NCI-H2081 (cell line): ENCODE measurements at places on chromosomes 3 and 15.

DNA sequence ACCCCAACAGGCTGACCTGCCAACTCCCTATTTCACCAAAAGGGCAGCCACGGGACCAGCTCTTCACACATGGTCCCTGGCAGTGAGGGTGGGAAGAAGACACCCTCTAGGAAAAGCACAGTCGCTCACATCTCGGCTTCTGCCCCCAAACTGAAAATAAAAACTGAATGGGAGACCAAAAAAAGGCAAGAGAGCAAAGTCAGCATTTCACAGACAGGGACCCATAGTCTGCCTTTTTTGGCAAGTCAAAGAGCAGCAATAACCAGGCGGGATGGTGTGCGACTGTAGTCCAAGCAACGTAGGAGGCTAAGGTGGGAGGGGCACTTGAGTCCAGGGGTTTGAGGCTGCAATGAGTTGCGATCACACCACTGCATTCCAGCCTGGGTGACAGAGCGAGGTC is 154.1 kb downstream of the ADAMTS17 start:
- no peak for DNase-seq

DNA sequence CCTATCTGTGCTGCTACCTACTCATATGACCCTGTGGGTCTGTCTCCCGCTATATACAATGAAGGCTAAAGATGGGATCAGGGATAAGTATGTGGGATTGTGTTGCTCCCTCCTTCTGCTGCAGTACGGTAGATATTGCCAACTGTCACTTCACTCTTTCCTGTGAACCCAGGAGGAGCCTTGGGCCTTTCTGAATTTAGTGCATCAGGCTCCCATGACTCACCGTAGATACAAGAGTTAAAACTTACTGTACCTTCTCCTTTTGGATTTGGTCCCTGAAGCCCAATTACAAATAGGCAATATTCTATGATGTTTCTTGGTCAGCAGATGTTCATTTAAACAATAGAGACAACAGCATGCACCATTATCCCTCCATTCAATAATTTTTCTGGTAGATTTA is 27.4 kb downstream of the MITF start:
- no peak for DNase-seq

DNA sequence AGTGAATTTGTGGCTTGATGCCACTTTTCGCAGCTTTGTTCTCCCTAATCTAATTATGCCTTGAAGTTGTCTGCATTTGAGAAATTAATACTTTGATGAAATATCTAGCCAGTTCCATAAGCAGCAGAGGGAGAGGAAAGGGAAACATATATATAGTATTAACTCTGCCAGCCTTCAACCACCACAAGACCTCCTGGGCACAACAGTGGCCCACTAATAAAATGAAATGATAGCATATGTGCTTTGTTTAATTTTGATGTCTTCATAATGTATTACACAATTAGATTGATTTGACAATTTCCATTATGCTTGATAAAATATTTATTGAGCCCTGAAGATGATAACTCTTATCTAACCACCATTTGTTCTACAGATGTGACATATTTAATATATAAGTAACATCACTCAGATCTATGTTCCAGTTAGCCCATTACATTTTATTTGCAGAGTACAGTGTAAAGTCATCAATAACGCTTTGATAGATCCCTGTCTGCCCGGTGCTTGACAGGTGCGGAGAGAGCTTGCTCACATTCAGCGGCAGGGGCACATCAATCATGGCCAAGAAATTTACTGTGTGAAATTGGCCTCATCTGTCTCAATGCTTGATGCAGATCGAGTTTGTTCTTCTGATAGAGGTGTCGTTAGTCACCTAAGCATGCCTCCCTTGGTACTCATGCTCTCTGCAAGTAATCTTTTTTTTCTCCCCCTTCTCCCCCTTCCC is 187.4 kb downstream of the MECOM start:
- peak; percentile 66 for DNase-seq

GRCh38 chr3:184379358-184380184 is at the start of gene CHRD:
CHRD (plus strand) TSS chr3:184380054; CDS start chr3:184380319, 265 bp downstream.
- DNase-seq: no peak

DNA sequence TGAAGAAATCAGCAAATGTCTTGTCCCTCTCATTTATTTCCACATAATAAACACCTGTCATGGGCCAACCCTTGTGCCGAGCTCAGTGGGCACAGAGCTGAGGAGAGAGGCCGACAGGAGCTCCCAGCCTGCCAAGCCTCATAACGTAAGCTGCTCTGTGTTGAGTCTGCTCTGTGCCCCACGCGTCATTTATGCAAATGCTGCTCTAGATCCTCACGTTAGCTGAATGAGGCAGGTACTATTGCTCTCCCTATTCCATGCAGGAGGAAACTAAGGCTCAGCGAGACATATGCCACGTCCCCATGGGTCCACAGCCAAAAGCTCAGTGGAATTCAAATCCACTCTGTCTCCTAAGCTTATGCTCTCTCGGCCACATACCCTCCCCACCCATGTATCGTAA is 41.5 kb downstream of the EFCAB12 start:
- DNase-seq: no peak

- DNase-seq: no peak
Measured at GRCh38 chr3:171257251-171258203, 202.7 kb downstream of the TNIK start.

DNA sequence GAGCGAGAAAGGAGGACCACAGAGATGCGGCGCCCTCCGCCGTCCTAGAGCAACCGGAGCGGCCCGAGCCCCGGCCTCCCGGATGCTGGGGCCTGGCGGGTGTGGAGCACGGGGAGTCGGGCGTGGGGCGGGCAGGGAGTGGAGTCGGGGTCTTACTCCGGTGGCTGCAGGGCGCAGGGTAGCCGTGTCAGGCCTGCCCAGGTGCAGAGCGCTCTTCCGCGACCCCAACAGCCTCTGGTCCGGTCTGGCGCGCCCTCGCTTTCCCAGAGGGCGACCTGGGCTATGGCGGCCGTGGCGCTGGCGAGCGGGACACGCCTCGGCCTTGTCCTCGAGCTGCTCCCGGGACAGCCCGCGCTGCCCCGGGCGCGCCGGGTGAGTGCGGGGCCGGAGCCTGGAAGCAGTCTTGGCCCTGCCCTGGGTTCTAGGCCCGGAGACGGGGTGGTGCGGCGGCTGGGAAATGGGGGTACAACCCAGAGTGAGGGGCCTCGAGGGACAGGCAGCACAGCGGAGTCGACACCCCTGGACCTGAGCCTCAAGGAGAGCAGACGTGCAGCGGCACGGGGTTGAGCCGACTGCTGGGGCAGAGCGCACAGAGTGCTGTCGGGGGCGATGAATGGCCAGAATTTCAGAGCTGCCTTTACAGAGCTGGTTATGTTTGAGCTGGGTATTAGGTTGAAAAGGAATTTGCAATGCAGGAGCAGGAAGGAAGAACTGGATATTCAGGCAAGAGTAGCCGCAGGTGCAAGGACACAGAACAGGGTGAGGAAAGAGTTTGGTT is at the start of gene ZNF662:
ZNF662 (plus strand) TSS at position 73 of the 778 bp plus-strand sequence. CDS start 1,973 bp downstream, outside the sequence.
- DNase-seq: no peak

DNA sequence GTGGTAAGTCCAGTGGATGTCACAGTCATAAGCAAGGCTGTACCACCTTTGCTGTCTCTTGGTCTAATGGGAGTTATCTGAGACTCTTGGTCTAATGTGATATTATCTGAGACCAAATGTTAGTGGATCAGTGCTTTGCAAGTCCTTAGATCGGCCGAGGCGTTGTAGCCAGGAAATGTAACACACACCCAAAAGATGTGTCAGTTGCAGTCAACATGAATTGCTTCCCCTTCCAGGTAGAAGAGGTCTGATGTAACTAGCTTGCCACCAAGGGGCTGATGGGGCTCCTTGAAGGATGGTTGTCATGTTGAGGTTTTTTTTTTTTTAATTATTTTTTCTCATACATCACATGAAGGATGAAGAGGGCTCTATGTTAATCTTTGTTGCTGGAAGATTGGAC is 45.4 kb upstream of the RAF1 start:
- DNase-seq: no peak

DNA sequence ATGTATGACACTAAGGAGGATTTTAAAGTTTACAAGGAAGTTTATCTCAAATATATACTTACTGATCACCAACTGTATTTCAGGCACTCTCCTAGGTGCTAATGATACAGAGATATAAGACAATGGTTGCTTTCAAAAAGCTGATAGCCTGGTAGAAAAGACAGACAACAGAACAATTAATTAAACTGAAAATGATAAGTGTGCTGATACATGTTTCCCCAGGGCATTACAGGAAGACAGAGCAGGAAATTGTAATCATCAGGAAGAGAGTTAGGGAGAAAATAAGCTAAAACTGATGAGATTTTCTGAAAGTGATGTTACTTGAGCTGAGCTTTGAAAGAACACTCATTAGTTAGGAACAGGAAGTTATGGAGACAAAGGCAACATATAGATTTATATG is 229.7 kb downstream of the RSRC1 start:
- no peak for DNase-seq

- DNase-seq: no peak
Measured at GRCh38 chr15:69132977-69133861, 27.2 kb upstream of the GLCE start.

GRCh38 chr3:66453651-66454463 is 47.0 kb downstream of the LRIG1 start:
- no peak for DNase-seq

- no peak for DNase-seq
Measured at GRCh38 chr3:130627143-130627855, 110.3 kb downstream of the COL6A6 start.
